ENCODE measurements at places on chromosomes 3 and 15.

DNA sequence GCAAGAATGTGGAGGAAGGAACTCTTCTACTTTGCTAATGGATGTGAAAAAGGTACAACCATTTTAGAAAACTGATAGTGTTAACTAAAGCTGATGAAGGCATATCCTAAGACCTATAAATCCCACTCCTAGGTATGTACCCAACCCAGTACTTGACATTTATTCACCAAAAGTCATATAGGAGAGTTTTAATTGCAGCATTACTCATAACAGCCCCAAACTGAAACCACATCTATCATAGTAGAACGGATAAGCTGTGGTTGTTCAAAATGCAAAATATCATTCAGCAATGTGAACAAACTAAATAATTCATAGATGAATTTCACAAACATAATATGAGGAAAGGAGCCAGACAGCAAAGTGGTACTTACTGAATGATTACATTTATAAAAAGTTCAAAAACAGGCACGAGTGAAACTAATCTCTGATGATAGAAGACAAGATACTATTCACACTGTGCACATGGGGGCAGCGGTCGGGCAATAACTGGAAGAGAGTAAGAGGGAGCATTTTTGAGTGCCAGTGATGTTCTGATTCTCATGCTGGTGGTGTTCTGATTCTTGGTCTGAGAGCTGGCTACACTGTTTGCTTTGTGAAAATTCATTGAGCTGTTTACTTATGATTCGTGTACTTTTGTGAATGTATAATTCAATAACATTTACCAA lies 34.3 kb downstream of the GOLIM4 start:
- no peak for DNase-seq

GRCh38 chr3:169522595-169523529 lies 140.7 kb downstream of the MECOM start:
- no peak for DNase-seq

DNA sequence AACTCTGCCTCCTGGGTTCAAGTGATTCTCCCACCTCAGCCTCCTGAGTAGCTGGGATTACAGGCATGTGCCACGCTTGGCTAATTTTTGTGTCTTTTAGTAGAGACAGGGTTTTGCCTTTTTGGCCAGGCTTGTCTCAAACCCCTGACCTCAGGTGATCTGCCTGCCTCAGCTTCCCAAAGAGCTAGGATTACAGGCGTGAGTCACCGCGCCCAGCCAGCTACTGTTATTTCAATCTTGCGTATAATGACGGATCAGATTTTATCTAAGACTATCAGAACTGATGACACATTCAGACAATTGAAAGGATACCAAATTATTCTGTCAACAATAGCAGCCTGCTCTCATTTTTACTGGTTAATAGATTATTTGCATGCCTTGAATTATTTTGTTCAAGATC lies 612.2 kb downstream of the ZIC1 start:
- no peak for DNase-seq

- no peak for DNase-seq
Observed at GRCh38 chr3:183274609-183275008, 21.6 kb downstream of the B3GNT5 start.

DNA sequence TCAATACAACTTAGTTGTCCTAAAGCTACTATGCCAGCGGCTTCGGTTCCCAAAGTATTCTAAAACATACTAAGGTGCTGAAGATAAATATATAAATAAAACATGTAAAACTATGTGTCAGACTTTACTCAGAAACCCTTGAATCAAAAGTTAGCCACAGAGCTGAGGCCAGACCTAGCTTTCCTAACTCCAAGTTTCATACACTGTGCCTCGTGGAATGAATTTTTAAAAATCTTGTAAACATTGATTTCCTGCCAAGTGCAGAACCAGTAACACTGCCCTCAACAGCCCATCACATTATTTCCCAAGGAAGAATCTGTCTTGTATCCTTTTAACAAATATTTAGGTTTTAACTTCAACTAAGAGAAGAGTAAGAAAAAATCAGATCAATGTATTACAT lies 36.4 kb downstream of the TAMM41 start:
- DNase-seq: no peak

All from endodermal cell (in vitro differentiated cells).